Spleen (tissue), 13 donors: ENCODE measurements at places on chromosomes 7 and 10. TPM values are rescaled to one million over a fixed set of nuclear protein-coding genes. Genes with fewer than 3 reads are reported as not detected.

Gene NPTX2
- 64.6 TPM for total RNA-seq

Gene C1QL3
- not detected for total RNA-seq

DNA sequence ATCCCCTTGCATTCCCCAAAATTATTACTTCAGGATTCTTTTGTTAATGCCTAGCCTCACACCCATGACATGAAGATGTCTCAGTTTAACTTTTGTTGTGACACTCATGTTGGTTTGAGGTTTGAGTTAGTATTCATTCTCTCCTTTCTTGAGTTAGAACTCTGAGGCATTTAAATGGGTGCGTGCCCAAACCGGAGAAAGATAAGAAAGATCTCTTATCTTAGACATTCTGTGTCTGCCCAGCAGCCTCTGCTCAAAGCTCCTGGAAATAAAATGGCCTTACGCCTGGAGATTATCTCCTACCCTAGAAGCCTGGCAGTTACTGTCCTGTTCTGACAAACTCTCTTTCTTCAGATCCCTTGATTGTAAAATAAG, 26.3 kb downstream of the WBP1L start:
- DNase-seq, result no peak

DNA sequence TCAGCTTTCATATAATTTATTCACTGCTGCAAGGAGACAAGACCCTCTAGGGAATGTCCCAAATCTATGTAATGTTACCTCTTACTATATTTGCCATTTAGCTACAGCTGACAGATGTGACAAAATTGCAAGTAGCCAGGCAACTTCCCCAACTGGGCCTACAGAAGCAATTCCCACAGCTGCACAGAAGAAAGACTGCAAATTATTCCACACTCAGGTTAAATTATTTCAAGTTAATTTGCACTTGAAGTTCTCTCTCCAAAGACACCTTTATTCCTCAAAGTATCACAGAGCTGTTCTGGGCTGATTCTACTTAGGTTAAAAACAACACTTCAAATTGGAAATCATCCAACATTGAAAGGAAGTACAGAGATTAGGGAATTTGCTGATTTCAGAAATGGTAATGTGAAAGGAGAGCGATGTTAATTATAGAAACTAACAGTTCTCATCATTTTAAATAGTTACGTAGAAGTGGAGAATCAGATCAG, 133.6 kb downstream of the THSD7A start:
- no peak for DNase-seq

DNA sequence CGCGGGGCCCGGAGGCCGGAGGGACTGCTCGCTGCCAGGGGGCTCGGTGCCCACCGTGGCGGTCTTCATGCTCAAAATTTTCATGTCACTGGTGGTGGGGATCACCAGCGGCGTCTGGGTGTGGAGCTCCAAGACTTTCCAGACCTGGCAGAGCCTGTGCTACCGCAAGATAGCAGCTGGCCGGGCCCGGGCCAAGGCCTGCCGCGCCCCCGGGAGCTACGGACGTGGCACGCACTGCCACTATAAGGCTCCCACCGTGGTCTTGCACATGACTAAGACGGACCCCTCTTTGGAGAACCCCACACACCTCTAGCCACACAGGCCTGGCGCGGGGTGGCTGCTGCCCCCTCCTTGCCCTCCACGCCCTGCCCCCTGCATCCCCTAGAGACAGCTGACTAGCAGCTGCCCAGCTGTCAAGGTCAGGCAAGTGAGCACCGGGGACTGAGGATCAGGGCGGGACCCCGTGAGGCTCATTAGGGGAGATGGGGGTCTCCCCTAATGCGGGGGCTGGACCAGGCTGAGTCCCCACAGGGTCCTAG, 2.0 kb downstream of the FZD9 start:
- DNase-seq, result peak; percentile 75

Gene INSIG1
- 34.8 TPM for total RNA-seq

GRCh38 chr7:31234836-31235605, 105.5 kb downstream of the NEUROD6 start:
- DNase-seq, result no peak

DNA sequence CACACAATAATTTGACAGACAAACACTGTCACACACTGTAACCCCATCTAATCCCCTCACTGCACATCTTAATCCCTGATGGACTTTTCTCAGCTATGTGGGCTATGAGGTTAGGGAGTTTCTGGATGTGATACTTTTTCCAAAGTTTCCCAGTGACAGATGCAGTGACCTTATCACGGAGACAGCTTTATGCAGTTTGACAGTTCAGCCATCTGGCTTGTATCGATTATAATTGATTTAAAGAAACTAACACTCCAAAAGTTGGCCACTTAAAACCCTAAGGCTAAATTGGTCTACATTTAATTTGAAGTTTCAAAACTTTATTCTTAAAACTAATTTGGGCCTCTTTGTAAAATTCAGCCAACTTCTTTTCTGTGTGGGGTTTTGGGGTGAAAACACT, 196.7 kb downstream of the SDK1 start:
- no peak for DNase-seq

GRCh38 chr10:49645417-49645816, 31.6 kb downstream of the CHAT start:
- peak; percentile 53 for DNase-seq

Gene PRPS1L1
- total RNA-seq, result not detected

Gene POLD2
- total RNA-seq, result 39.2 TPM

DNA sequence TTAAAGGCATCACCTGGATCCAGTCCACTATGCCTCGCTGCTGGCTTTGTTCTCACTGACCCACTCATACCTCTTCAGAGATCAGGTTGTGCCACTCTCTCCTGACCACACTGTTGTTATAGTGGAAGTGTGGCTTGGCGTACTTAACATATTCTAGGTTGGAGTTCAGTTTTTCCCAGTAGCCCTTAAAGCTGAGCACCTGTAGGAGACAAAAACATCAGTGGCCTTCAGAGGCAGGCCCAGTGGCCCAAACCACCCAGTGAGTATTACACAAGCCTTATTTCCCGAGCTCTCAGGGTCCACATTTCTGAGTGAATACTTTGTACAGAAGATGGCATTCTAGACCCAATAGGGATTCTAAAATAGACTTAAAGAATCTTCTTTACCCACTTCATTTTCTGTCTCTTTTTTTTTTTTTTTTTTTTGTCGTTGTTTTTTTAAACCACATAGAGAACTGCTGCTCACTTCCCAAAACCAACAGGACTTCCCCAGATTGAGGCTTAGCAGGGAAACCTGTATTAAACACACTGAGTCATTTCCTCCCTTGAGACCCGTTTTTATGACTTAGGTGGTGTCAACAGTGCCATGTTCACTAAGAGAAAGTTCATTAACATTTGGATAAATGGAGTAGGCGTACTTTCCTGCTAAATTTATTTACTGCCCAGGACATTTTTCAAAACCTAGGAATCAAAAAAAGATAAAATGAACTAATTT, 85.8 kb downstream of the GSAP start:
- no peak for DNase-seq

Gene FAM13C
- 13.9 TPM for total RNA-seq

Gene CHST15
- total RNA-seq, result 78.3 TPM
